ENCODE measurements at places on chromosomes 7 and 10.

GRCh38 chr7:29878081-29878688 is 71.9 kb downstream of the WIPF3 start:
- peak; percentile 56 for DNase-seq

DNA sequence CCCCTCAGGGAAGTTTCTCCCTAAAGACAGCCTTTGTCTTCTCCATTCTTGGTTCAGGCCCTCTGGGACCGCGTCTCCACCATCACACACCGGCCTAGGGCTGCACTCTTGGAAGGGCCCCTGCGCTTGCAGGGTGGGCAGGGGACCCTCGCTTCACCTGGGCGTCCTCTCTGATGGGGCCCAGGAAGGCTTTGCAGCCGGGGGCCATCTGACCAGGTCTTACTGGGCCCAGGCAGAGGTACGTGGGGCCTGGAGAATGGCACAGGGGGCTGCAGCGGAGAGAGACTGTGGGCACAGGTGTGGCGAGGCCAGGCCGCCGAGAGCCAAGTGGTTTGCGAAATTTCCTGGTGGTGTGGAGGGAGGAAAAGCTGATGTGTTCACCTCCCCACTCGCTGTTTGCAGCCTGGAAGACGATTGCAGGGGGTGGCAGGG is 44.4 kb downstream of the ALOX5 start:
- no peak for DNase-seq

- DNase-seq: no peak
Observed at GRCh38 chr7:120703585-120704240, 154.2 kb downstream of the TSPAN12 start.

DNA sequence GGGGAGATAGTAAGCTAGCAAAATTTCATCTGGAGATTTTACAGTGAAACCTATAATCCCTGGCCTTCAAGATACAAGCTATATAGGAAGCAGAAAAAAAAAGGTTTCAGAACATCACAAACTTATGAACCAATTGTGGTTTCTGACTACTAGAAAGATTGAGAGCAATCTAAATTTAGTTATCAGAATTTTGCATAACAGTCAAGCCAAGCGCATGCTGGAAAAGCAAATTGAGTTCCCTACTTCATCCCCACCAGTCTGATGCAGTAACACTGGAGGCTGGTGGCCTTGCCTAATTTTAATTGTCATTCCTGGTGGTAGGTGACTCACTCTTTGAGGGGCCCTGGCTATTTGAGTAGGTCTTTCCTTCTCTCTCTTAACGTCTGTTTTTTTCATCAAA is 46.3 kb upstream of the ELMO1 start:
- DNase-seq: no peak

GRCh38 chr7:102974366-102975236 is 61.8 kb downstream of the LRRC17 start:
- DNase-seq: no peak

GRCh38 chr7:121832347-121832746 is 40.6 kb upstream of the PTPRZ1 start:
- no peak for DNase-seq

- DNase-seq: no peak
Observed at GRCh38 chr10:48274636-48275035, at the start of gene FRMPD2. FRMPD2 (minus strand) TSS chr10:48274696; CDS start chr10:48274567, 129 bp downstream.

GRCh38 chr7:128167042-128167701 is 73.9 kb upstream of the LEP start:
- peak; percentile 84 for DNase-seq

DNA sequence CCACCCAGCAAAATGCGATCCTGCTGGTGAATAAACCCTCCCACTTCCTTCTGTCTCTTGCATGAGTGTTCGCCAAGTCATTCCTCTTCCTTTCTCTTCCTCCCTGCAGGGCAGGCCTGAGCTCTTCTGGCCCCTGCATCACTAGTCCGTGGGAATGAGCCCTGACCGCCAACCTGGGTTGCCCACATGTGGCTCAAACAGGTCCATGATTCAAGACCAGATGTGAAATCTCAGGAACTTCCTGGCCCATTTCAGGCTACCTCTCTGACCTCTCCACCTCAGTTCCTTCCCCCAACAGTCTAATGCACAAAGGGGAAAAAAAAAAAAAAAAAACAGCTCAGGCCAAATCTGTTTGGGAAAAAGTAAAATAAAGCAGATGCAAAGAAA is 5.4 kb upstream of the YWHAG start:
- no peak for DNase-seq

GRCh38 chr7:73519867-73520672 is 2.0 kb downstream of the BAZ1B start:
- DNase-seq: no peak

- no peak for DNase-seq
Observed at GRCh38 chr7:132972745-132973144, 109.1 kb downstream of the CHCHD3 start.

DNA sequence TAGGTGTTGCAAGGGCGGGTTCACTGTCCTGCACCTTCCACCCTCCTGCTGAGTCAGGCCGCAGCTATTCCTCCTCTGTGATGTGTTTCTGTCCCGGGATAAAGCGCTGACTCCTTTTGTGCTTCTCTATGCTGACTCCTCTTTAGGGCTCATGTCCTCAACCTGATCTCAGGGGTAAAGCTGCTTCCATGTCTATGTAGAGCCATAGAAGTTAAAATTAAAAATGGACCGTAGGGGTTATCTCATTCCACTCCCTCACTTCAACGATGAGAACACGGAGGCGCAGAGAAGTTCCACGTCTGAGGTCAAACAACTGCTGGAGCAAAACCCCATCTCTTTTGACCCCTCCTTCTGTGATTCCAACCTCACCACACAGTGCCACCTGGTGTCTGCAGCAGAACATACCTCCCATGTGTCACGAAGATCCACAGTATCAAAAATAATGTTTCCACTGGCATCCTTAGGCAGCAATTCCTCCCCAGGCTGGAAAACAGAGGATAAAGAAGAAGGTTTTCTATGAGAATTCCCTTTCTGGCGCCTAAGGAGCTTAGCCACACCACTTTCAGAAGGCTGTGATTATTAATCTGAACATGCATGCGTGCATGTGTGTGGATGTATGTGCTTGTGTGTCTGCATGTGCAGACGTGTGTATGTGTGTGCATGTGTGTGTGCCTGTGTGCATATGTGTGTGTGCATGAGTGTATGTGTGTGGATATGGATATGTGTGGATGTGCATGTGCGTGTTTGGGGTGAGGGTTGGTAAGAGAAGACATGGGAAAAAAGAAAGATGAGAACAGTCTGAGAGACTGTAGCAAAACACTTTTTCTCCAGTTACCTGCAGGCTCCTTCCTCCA is 81.2 kb upstream of the UCN3 start:
- DNase-seq: peak; percentile 31

GRCh38 chr10:52108236-52108635 is 205.8 kb upstream of the DKK1 start:
- no peak for DNase-seq

DNA sequence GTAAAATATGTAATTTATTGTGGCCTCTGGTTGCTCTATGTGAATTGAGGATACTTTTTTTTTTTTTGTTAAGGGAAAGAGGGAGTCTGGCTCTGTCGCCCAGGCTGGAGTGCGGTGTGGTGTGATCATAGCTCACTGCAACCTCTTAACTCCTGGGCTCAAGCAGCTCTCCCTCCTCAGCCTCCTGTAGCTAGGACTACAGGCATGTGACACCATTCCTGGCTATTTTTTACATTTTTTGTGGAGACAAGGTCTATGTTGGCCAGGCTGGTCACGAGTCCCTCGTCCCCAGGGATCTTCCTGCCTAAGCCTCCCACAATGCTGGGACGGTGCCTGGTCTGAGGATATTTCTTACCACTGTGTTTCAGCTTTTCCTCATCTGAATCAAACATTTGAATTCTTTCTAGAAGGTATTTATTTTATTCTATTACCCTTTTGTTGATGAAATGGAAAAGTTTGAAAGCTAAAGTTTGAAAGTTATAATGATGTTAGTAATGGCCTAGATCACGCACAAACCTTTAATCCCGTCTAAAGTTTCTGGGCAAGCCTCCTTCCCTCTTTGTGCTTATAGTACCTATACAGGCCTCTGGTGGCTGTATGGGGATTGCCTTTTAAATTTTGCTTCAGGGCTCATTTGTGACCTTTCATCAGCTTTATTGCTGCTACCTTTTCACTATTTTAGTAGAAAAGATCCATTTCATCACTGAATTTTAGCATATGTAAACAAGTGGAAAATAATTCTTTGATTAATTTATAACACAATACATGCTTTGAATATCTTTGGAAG is 2.0 kb downstream of the IFRD1 start:
- DNase-seq: no peak

DNA sequence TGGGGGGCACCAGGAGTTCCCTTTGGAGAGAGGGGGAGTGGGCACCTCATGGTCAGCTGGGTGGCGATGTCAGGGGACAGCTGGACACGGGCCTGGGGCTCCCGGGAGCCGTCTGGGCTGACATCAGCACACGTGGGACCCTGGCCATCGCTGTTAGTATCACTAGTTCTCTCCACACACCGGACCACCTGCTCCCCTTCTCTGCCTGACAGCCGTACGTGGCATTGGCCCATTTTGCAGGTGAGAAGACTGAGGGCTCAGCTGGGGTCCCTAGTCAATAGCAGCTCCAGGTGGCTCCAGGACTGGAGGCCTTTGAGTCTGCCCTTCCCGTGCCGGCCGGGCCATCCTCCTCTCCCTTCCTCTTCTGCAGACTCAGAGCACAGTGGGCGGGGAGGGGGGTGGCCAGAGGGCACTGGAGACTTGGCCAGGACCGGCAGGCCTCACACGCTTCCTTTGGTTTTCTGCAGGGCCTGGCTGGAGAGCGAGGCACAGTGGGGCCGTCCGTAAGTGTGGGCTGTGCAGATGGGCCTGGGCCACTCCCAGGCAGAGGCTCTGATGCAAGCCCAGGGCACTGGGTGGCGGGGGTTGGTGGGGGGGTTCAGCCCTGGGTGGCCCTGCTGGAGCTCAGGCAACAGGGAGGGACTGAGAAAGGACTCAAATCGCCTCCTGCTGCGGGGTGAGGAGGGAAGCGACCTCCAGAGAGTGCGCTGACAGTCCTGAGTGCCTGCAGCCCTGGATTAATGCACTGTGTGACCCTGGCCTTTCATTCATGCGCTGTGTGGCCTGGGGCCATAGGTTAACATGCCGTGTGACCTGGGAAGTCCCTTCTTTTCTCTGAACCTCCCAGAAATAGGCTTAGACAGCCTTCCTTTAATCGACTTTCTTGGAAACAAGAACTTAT is 78.2 kb downstream of the MYL10 start:
- no peak for DNase-seq

- DNase-seq: no peak
Observed at GRCh38 chr10:112394475-112394875, 20.6 kb downstream of the ACSL5 start.

- no peak for DNase-seq
Observed at GRCh38 chr10:89390476-89391225, 1.8 kb upstream of the IFIT1 start.

DNA sequence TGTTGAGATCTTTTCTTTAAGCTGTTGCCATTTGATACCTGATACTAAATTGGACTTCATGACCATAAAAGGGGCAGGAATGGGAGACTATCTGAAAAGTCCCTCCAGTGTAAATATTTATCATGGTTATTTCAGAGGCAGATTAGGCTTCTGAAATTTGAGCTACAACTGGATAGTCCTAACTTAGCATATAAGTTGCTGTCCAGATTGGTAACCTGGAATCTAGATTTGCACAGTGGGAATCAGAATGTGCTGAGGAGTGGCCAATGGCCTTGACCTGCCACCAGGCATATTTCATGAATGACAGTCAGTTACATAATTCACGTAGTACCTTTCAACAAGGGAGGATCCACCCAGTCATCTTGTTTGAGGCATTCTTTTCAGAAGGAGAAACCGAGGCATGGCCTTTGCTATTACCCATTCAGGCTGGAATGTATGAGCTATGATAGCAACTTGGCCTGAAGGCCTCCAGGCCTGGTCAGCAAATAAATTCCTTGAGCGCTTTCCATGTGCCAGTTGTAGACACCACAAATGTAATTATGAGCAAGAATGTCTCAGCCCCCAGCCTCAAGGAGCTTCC is 80.0 kb downstream of the EEPD1 start:
- DNase-seq: no peak

GRCh38 chr7:139618482-139619366 is 95.2 kb downstream of the CLEC2L start:
- no peak for DNase-seq

GRCh38 chr7:44236333-44236728 is 35.6 kb downstream of the YKT6 start:
- no peak for DNase-seq

DNA sequence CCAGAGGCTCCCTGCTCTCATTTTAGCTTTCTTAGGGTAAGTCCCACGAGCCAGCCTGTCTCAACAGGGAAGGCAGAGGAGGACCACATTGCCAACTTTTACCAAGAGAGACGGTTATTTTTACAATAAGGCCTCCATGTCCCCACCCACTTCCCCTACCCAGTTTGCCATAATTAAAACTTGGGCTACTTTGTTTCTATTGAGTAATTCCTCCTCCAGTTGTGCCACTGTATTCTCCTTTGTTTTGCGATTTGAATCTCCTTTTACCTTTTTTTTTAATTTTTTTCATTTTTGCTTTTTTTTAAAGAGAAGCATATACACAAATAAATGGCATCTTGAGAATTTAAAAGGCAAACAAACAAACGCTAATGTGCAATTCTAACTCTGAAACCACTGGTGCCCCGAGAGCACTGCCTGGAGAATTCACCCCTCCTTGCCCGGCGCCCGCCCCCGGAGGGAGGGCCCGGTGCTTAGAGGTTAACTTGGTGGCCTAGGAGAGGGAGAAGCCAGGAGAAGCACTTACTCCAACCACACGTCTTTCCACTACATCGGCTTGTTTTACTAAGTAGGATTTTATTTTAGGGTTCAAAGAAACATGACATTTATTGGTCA is 282.3 kb downstream of the USP6NL start:
- DNase-seq: no peak

DNA sequence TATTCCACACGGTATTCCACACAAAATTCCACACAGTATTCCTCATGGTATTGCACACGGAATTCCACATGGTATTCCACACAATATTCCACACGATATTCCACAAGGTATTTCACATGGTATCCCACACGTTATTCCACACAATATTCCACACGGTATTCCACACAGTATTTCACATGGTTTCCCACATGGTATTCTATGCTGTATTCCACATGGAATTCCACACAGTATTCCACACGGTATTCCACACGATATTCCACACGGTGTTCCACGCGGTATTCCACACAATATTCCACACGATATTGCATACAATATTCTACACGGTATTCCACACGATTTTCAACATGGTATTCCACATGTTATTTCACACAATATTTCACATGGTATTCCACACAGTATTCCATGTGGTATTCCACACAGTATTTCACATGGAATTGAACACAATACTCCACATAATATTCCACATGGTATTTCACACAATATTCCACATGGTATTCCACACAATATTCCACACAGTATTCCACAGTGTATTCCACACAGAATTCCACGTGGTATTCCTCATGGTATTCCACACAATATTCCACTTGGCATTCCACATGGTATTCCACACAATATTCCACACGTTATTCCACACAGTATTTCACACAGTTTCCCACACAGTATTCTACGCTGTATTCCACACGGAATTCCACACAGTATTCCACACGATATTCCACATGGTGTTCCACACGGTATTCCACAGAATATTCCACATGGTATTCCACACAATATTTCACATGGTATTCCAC is 136.0 kb upstream of the CHST15 start:
- DNase-seq: no peak

- no peak for DNase-seq
Observed at GRCh38 chr7:19663816-19664462, 44.9 kb downstream of the POLR1F start.

Measured in left kidney (tissue), 8 donors.